ENCODE measurements at places on chromosomes 1 and 21.
A peak's percentile ranks its signal among the peaks of the same experiment; 100 is the strongest.

DNA sequence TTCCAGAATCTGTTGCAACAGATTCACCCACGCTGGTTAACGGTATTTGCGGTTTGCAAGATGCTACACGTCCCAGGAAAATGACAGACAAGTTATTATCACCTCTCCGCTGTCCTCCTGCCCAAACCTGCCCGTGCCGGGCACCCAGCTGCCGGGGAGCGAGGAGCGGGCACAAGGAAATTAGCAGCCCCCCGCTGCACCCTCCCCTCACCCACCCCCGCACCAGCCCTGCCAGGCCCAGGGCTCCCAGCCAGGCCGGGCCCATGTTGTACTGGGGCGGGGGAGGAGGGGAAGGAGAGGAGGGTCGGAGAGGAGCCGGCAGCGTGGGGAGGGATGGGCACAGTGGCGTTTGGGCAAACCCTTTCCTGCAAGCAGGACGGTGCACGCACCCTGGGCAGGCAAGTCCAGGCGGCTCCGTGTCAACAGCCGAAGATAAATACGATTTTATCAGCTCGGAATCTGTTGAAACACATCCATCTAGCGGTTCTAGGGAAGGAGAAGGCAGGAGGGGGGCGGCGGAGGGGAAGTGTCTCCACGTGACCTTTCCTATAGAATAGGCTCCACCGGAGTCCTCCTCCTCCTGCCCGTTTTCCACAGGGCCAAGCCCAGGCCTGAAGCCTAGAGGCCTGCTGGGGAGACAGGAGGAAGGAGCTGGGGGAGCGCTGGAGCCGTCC, 35.1 kb upstream of the CCDC27 start:
- no peak for DNase-seq

GRCh38 chr1:72100771-72101170, 181.6 kb downstream of the NEGR1 start:
- no peak for DNase-seq

DNA sequence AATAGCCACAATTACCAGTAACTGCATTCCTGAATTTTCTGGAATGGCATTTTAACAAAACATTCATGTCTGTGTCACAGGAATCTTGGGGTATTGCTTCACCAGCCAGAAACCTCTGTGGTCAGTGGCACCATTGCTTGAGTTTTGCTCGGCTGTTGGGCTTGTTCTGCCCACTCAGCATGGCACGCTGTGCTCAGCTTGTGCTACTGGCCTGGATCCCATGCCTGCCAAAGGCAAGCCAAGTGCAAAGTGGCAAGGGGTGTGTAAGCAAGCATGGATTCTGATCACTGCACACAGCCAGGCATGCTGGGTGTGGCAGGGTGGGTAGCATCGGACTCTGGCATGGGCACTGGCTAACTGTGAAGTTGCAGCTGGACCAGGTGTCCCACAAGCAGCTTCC, 1150.9 kb downstream of the MRPL39 start:
- DNase-seq: no peak

- peak; percentile 10 for DNase-seq
Measured at GRCh38 chr1:48697066-48697707, 79.5 kb downstream of the BEND5 start.

- no peak for DNase-seq
Measured at GRCh38 chr1:8831340-8831739, 13.9 kb upstream of the RERE start.

- DNase-seq: peak; percentile 54
Measured at GRCh38 chr1:43073490-43074230, 98.4 kb downstream of the EBNA1BP2 start.

Measured in HFF-Myc (cell line).